ENCODE measurements at places on chromosomes 3 and 15.

DNA sequence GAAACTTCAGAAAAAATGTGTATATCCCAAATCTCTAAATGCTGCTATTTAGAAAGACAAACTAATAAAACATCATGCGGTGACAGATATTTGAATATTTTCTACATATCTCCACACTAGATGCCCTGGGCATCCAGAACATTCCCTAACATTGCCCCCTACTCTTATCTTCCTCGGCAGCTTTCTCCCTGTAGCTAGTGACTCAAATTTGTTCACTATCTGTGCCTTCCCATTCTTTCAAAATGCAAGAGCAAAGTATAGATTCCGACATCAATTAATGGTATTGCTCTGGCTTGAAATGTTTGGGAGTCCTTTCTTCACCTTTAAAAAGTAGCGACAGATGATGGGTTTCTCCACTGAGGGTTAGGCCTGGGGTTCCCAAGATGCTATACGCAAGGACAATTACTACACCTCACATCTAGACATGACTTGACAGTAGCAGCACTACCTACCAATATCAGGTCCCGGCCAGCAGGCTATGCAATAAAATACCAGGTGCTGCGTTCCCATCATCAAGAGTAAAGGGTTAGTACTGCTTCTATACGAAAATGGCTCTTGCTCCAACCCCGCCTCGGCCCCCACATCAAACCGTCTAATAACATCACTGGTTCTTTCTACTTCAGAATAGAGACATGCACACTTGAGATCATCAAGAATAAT is 631 bp downstream of the UBR1 start:
- peak; percentile 29 for DNase-seq

DNA sequence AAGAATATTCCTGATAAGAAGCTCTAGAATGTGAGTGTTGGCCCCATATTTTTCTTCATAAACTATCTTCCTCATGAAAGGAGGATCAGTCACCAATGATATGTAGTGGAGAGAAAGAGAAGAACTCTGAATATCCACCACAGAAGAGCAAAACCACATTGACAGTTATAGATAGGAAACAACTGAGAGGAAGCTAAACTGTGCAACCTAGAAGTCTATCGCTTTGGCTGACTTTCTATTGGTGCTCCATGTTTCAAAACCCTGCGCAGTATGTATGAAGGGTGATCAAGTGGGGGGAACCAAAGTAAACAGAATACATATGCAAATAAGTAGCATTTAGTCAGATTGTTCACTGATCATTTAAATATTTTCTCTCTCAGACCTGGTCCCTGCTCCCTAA is 41.0 kb upstream of the ZNF280D start:
- DNase-seq: peak; percentile 41

- no peak for DNase-seq
Observed at GRCh38 chr3:16707260-16707659, 102.0 kb upstream of the DAZL start.

DNA sequence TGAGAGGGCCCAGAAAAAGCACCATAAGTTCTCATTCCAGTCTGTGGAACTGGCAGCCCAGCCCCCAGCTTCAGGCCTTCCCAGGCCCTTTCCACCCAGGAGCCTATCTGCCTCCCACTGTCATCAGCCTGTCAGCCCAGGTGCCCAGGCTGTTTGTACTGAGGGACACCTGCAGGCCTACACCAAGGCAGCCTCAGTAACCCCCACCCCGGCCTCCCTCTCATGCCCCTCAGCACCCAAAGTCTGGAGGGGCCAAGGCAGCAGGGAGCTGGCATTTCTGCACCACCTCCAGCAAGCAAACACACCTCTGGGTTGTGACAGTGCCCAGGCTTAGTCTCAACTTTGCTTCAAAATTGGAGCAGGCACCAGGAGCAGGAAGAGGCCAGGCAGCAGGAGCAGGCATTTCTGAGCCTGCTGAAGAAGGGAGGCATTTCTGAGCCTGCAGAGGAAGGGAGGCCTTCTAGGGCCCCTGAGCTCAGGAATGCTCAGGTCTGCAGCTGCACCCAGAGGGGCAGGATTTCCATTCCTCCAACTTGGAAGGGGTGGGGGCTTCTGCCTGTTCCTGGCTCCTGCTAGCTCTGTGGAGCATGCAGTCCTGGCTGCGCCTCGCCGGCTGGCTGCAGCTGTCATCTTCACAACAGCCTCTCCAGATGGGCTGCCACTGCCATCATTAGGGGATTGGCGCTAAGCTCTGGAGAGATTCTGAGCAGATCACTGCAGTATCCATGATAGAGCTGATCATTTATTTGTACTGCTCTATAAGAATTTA is 396.1 kb downstream of the UNC13C start:
- no peak for DNase-seq

DNA sequence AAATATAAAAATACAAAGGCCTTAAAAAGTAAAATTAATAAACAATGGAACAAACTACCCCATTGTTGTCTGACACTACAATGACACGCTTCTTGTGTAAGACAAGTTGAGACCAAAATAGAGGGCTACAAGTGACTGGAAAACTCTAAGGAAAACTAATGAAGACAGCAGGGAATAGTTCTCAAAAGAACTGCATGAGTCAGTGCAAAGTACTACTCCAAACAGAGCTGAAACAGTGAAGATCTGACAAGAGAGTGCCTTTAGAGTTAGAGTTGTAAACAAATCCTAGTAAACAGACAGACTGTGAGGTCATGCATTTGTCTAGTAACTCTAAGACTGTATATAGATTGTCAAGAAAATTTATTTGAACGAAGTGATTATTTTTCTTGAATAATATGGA is 233.9 kb downstream of the BBX start:
- DNase-seq: no peak

- DNase-seq: no peak
Observed at GRCh38 chr3:177569193-177569592, 371.9 kb upstream of the TBL1XR1 start.

DNA sequence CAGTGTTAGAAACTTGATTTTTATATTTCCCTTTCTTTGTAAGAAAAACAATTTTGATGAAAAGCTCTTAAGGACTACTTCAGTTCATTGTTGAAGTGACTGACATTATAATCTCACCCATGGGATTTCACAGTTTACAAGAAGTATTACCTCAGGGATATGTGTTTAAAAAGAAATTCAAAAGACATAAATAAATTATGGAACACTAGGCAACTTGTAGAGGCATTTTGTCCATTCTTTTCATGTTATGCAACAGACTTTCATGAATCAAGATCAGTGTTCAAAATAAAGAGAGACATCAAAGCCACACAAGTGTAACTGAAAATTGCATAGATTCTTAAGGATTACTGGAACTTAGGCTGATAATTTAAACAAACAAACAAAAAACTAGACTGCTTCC is 196.8 kb upstream of the AGTR1 start:
- DNase-seq: no peak

- no peak for DNase-seq
Observed at GRCh38 chr3:169269005-169269404, 394.5 kb downstream of the MECOM start.

DNA sequence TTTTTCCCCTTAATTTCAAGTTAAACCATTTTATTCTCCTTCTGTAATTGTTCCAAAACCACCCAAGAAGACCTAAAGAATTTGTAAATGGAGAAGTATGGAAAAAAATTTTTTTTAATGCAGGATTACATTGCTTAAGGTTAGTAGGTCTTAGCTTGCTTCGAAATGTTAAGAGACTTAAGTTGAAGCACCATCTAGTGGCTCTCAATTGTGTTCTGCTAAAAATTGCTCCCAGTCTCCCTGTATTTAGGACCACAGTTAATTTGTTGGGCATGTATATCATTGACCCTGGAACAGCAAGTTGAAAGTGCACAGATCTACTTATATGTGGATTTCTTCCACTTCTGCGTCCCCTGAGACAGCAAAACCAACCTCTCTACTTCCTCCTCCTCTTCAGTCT is 32.4 kb downstream of the CD200R1L start:
- no peak for DNase-seq

- DNase-seq: no peak
Observed at GRCh38 chr3:72725229-72725628, 123.0 kb downstream of the SHQ1 start.

- DNase-seq: no peak
Observed at GRCh38 chr3:168847291-168847883, 751.7 kb upstream of the GOLIM4 start.

GRCh38 chr15:98281130-98281529 is 320.6 kb downstream of the ARRDC4 start:
- DNase-seq: no peak

- no peak for DNase-seq
Observed at GRCh38 chr3:12409684-12410596, 74.3 kb upstream of the TSEN2 start.

DNA sequence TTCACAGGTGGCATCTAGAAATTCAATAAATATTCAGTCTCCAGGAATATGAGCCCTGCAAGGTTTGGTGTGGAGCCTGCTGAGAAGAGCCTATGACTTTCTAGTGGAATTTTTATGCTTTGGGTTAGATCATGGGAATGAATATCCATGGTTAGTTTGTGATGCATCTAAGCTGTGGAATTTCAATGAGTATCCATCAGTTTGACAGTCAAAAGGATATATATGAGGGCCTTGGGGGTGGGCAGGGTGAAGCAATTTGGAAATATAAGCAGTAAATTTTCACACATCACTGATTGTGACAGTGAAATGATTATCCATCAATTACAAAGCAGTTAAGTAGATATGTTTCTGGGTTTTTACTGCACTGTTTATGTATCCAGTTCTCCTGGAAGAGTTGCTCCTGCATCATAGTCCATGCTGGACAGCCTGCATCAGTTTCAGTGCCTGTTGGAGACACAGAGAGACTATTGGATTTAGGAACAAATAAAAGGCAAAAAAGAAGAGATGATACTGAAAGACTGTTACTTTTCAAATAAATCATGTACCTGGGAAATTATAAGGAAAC is 530.8 kb downstream of the MFSD1 start:
- DNase-seq: no peak

GRCh38 chr15:74252291-74252690 is 16.2 kb downstream of the CCDC33 start:
- no peak for DNase-seq

- no peak for DNase-seq
Observed at GRCh38 chr3:183249006-183249718, 3.9 kb upstream of the B3GNT5 start.

GRCh38 chr15:36407647-36408046 is 171.8 kb upstream of the CDIN1 start:
- DNase-seq: no peak

DNA sequence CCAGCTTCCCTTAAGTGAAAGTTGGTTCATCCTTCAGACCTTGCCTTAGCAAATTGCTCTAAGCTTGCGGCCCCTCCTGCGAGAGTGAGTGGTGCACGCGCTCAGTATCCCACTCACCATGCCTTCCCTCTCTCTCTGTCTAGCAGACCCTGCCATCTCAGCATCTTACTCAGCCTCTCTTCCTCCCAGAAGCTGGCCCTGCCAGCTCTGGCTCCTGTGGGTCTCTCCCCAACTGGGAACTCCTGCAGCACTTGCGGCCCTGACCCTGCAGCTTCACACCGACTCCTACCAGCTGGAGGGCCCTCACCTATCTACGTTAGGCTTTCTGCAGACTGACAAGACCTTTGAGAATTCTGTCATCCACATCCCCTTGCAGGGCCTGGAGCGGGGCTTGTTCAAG is 286.1 kb upstream of the TLE3 start:
- DNase-seq: no peak

DNA sequence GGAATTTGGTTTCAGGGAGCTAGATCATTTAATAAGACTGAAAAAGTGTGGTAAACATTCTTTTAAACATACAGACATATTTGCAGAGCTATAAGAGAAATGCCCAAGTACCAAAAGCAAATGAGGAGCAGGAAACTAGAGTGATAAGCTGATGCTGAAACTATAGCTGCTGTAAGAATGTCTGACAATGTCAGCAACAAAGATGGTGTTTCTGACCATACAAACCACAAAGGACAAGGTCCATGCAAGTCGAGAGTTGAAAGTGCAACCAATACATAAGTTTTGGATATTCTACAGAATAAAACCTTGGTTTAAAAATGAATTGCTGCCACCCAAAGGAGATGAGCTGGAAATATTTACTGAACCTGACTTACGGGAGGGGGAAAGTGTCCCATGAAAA is 610.2 kb downstream of the TBL1XR1 start:
- DNase-seq: no peak

DNA sequence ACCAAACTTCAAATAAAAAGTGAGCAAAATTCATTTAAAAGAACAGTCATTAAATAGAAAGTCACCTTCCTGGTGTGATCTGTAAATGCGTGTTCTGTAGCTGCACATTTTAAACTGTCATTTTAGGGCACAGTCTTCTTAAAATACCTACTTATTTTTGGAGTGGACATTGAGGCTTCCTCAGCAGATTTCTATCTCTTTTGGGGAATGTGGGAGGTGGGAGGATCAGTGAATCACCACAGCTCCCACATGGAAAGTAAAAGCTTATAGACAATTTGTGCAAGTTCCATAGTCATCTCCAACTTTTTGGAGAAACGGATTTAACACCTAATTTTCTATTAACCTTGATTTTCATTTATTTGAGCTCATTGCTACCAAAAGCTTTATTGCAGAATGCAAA is 21.0 kb upstream of the MOBP start:
- no peak for DNase-seq

- no peak for DNase-seq
Observed at GRCh38 chr3:61947456-61947855, 386.1 kb downstream of the PTPRG start.

GRCh38 chr15:77496715-77497109 is 76.0 kb downstream of the HMG20A start:
- peak; percentile 14 for DNase-seq

All from KG1 (cell line).